ENCODE measurements at places on chromosomes 11 and 22.

GRCh38 chr22:21764038-21764804 is 28.6 kb upstream of the YPEL1 start:
- DNase-seq, result peak; percentile 18

DNA sequence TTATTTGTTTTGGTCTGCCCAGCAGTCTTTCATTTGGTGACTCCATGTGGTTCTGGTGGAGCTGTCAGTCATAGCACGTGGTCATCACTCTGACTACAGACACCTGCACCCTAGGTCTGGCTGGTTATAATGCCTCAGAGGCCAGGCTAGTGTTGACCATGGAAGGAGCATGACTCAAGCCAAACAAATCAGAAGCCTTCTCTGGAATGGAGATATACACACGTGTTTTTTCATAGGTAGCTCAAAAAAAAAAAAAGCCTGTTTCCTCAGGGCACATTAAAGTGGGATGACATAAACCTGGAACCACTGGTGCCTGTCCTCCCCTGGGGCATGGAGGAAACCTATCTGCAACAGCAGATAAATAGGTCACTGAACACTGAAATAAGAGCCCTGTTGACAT is 8.1 kb upstream of the PLAAT3 start:
- no peak for DNase-seq

GRCh38 chr11:132427611-132428010 is 1057.2 kb downstream of the NTM start:
- DNase-seq, result no peak

GRCh38 chr11:77560605-77561004 is 29.1 kb upstream of the AQP11 start:
- no peak for DNase-seq

DNA sequence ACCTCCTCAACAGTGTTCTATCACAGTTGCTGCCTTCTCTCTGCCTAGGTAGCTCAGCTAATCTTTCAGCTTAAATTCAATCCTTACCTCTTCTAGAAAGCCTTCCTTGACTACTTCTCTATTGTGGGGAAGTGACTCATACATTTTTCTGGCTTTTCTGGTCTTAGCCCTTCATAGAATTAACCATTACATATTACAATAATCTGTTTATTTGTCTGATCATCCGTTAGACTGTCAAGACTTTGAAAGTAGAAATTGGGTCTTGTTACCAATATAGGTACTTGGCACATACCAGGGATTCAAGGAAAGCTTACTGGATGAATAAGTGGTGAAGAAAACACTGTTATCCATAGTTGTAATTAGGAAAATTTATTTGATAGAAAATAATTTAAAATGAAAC is 89.6 kb downstream of the FANCF start:
- no peak for DNase-seq

GRCh38 chr22:28365371-28365770 is 314.3 kb downstream of the TTC28 start:
- DNase-seq, result no peak

GRCh38 chr11:102468616-102469195 is 16.1 kb upstream of the TMEM123 start:
- no peak for DNase-seq

- DNase-seq, result no peak
These were observed 6.4 kb downstream of the MOB2 start for GRCh38 chr11:1480191-1480554.

DNA sequence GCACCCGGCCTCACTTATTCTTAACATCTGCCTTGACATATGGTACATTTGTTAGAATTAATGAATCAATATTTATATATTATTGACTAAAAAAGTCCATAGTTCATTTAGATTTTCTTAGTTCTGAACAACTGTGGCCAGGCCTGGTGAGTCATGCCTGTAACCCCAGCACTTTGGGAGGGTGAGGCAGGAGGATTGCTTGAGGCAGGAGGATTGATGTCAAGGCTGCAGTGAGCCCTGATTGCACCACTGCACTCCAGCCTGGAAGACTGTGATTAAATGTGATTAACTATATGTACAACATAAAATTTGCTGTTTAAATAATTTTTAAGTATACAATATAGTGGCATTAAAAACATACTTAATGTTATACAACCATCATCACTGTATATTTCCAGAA is 5.6 kb downstream of the UVRAG start:
- no peak for DNase-seq

GRCh38 chr11:118714816-118715215 is 35.4 kb upstream of the TREH start:
- no peak for DNase-seq

DNA sequence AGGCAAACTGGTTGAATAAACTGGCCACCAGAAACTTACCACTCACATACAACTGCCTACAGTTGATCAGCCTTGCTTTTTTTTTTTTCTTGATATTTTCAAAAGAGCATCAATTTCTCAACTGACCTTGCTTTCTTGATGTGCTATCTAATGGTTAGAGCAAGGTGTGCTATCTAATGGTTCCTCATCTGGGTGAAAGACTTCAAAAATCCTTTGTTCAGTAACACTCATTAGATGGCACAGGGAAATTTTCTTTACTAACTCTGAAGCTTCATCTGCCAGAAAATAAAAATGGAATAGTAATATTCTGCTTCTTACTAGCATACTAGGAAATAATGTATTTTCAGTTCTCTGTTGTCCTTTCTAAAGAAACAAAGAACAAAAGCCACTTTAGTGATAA is 51.2 kb upstream of the RAPSN start:
- DNase-seq, result no peak

- DNase-seq, result no peak
These were observed 191.1 kb upstream of the ARHGAP20 start for GRCh38 chr11:110903378-110903777.

DNA sequence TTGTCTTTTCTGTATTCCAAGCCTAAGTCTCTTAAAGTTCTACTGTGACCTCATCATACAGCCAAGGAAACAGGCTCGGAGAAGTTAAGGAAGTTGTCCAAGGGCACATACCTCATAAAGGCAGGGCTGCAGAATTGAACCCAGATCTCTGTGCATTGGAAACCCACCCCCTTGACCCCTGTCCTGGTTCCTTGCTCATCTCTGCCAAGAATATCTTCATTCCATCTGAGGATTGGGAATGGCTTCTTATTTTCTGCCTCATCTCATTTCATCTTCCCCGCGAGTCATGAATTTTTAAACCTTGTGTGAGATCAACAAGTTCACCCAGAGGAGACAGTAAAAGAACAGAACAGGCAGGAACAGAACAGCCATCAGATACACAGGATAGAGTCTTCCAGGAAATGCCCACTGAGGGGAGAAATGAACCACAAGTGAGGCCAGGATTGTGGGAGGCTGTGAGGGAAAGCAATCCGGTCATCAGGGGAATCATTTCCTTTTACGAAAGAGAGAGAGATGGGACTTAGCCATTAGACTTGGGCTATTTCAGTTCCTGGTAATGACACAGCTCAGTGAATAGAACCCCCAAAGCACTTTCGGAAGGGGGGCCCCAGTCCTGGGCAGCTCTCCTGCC is 34.4 kb upstream of the LRRC10B start:
- DNase-seq, result no peak

DNA sequence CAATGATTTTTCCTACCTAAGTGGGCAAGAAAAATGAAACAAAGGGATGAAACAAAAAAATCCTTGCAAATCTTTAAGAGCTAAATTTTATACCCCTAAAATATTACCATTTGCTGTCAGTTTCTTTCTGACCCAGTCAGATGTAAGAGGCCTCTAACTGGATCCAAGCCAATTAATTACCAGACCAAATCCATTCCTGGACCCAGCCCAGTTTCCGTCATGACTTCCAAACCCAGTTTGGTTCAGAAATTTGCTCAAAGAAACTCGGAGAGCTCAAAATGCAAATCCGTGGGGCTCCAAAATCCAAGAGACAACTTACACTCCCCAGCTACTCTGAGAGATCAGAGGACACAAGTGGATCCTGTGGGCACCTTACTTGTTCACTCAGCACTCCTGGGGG is 46.8 kb downstream of the TRIM44 start:
- no peak for DNase-seq

DNA sequence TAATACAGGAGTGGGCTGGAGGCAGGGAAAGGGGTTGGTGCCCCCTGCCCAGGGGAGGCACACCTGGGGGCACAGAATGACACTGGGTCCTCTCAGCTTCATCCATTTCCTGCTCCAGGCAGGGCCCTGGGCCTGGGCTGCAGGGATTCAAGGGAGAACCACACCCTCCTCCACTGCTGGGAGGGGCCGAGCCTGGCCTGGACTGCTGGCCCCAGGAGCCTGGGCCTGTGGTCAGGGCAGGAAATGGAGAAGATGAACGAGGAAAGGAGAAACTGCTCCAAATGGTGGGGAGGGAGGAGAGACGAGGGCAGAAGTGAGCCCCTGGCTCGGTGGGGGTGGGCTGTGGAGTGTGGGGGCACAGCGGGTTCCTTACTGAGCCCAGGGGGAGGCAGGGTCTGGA is 38.1 kb upstream of the KCNQ1OT1 start:
- DNase-seq, result no peak

DNA sequence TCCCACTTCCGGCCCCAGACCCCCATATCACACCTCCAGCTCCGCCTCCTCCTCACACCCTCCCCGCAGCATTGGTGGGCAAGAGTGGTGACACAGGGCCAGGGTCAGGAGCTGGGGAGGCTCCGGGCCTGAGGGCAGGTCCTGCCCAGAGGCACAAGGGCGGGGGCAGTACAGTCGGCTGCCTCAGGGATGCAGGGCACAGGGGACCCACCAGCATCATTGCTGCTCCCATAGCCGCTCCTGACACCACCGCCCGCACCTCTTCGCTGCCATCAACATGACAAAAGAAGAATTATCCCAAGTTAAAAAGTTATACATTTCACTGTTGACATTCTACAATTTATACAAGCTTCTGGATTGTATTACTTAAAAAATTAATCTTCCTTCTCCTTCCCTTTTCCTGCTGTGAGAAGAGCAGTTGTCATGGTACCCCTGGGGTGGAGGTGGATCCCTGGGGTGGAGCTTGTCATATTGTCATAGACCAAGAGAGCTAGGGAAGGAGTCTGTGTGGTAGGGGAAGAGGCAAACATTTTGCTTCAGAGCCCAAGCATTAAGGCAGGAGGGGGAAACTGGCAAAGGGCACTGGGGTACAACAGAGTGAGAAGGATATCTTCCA is 4.1 kb downstream of the SBF2 start:
- DNase-seq, result no peak

DNA sequence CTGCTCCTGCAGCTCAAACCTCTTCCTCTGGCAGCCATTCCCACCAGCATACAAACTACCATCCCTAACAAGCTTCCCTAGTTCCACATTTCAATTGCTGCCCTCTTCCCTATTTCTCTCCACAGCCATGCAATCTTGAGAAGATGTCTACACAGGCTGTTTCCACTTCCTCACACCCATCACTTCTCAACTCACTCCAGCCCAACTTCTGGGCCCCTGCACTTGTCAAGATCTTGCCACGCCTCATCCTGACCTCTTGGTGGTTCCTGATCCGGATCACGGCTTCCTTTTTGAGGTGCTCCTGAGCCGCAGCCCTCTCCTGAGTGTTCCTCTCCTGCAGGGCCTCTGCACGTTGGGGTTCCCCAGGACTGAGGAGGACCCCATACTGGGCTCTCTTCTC is 22.6 kb downstream of the RPL27A start:
- no peak for DNase-seq

GRCh38 chr11:74480688-74481417 is 12.7 kb downstream of the LIPT2 start:
- DNase-seq, result no peak

DNA sequence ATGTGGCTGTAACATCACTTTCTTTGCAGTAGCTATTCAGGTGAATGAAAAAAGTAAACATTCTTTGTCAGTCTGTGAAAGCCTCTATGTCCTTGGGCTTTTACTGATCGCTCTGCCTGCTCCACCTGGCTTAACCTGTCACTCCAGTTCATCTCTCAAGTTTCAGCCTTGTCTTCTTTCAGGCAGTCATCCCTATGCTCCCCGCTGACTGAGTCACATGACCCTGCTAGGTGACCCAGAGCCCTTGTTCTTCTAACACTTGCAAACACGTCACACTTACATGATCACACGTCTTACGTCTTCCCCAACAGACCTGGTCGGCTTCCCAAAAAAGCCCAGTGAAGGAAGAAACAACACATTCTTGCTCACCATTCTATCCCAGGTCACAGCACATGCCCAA is 499.3 kb upstream of the TENM4 start:
- DNase-seq, result no peak

GRCh38 chr11:70713988-70714665 is 315.8 kb downstream of the CTTN start:
- DNase-seq, result no peak

DNA sequence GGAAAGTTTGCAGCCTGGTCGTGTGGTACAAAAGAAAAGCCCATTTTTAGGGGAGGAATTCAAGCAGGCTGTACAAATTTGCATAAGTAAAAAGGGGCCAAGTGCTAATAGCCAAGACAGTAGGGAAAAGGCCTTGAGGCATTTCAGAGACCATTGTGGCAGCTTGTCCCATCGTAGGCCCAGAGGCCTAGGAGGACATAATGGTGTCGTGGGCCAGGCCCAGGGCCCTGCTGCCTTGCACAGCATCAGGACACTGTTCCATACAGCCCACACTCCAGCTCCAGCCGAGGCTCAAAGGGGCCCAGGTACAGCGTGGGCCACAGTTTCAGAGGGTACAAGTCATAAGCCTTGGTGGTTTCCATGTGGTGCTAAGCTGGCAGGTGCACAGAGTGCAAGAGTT is 106.9 kb downstream of the GRIK4 start:
- DNase-seq, result no peak

DNA sequence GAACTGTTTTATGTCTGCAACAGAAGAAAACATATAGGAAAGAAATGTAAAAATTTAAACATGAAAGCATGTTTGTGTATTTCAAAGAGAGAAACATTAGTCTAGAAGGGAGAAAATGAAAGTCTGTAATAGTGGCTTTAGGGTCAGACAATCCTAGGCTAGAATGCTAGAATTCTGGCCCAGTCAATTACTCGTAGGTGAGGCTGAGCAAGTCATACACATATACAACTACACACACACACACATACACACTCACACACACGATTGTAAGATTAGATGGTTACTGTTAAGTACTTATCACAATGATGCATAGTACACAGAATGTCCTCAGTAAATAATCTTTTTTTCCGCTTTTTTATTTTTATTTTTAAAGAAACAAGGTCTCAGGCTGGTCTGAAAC is 37.7 kb upstream of the PCF11 start:
- no peak for DNase-seq

DNA sequence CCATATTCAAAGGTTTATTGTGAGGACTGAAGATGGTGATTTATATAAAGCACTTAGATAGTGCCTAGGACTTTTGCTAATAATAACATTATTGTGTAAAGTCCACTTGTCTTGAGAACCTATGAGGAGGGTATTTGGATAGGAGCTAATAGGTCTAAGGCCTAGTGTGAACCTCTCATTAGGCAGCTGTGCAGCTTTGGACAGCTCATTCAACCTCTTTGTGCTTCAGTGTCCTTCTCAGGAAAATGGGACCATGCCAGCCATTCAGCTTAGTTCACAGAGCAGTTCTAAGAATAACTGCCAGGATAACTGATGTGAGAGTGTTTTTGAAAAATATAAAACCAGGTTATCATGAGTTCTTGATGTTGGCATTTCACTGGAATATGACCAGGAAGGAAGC is 56.2 kb downstream of the NAV2 start:
- DNase-seq, result no peak

- no peak for DNase-seq
These were observed 55.9 kb upstream of the CD44 start for GRCh38 chr11:35083181-35083430.
